ENCODE measurements at places on chromosomes 7 and 10.
A peak's percentile ranks its signal among the peaks of the same experiment; 100 is the strongest.

- no peak for DNase-seq
These were observed 127.7 kb downstream of the ATXN7L1 start for GRCh38 chr7:105748701-105749100.

GRCh38 chr10:71314028-71314693 lies 4.9 kb upstream of the SLC29A3 start:
- no peak for DNase-seq

DNA sequence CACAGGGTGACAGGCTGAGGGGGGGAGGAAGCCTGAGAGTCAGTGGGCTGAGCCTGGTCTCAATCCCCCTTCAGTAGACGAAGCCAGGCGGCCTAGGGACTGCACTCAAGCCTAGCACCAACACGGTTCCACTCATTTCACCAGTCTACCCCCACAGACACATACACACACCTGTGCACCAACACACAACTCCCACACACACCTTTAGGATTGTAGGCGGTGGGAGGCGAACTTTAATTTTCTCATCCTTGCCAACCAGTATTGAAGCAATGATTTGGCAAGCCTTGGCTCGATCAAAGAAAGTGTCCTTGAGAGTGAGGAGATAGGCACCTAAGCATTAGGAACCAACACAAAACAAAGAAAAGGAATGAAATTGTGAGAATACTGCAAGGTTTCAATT lies 19.7 kb downstream of the POLR3A start:
- DNase-seq: no peak

DNA sequence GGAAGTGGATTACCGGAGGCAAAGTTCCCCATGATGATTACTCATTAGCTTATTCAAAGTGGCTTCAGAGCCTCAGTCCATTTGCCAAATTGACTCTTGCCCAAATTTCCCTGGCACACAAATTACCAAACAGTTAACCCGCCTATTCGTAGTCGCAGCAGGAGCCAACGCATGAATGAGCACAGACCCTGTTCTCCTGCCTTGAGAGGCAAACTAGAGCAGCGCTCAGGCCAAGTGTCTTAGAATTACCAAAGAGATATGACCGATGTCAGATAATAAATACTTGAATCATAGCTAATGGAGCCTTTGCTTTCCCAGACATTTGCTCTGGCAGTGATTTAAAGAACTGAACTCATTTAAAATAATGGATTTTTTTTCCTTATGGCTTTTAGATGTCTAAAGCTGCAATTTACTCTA lies 64.9 kb downstream of the CTTNBP2 start:
- DNase-seq: no peak

- DNase-seq: peak; percentile 89
These were observed 95.7 kb upstream of the PALS2 start for GRCh38 chr7:24477398-24478136.

DNA sequence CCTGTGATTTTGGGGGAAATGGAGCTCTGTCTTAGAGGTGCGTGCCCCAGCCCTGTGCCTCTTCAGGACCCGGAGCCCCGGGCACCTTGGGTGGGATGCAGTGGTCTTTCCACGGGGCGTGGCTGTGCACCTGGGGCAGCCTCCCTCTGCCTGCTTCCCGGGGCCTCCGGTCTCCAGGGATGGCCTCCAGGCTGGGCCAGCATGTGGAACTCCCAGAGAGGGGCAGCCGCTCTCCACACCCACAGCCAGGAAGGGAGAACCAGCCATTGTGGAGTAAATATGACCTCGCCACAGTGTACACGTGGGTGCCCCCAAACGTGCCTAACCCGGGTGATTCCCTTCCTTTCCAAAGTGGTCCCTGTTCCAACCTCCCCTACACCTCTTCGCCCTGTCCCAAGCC lies 52.6 kb downstream of the JAKMIP3 start:
- DNase-seq: no peak

- DNase-seq: peak; percentile 2
These were observed at the start of gene TFPI2 for GRCh38 chr7:93890464-93891068. Gene TFPI2 (minus strand): TSS chr7:93890753. CDS start chr7:93890678, 75 bp downstream.

DNA sequence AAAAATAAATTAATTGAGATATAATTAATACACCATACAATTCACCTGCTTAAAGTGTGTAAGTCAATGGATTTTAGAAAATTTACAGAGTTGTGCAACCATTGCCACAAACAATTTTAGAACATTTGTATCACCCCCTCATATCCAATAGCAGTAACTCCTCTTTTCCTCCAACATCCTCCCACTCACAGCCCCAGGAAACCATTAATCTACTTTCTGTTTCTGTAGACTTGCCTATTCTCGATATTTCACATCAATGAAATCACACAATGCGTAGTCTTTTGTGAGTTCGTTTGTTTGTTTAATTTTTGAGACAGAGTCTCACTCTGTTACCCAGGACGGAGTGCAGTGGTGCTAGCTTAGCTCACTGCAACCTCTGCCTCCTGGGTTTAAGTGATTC lies 13.7 kb upstream of the HERC4 start:
- no peak for DNase-seq

GRCh38 chr7:151717415-151717814 lies 159.5 kb downstream of the PRKAG2 start:
- DNase-seq: no peak

DNA sequence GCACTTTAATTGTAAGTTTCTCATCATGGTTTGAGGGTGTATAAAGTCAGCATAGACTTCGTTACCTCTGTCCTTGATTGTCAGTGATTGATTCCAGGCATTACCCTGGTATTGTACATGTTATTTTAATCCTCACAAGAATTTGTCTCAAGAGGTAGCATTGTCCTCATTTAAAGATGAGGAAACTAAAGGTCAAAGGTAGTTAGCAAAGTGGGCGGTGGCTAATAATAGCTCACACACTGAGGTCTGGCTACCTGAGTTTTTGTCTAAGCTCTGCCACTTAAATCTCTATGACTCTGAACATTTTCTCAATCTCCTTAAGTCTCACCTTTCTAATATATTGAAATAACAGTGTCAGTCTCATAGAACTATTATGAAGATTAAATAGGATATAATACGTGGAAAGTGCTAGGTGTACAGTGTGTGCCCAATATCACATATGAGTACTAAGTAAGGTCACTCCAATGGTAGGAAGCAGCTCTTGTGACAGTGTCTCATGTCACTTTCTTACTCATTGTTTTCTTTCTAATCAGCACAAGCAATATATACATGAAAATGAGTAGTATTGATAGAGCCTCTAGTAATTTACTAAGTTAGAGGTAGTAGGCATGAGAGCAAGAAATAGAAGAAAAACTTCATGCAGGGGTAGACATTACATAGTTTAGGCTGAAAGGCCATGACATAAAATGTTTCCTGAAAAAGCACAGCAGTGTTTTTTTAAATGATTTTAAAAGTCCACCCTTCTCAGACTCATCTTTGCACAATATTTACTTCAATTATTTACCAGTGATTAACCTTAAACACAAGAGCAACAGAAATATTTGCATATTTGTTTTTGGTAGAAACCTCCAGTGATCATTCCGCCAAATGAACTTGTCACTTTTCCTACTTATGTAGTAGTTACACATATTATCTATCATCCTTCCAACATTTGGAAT lies 21.0 kb downstream of the AHR start:
- DNase-seq: no peak

- DNase-seq: no peak
These were observed 14.7 kb downstream of the AQP1 start for GRCh38 chr7:30926313-30926712.

- DNase-seq: no peak
These were observed 68.2 kb downstream of the ALOX5 start for GRCh38 chr10:45442251-45442650.

- peak; percentile 16 for DNase-seq
These were observed at the start of gene DIP2C for GRCh38 chr10:689452-690371. Gene DIP2C (minus strand): TSS chr10:689668. CDS start chr10:689578, 90 bp downstream.

DNA sequence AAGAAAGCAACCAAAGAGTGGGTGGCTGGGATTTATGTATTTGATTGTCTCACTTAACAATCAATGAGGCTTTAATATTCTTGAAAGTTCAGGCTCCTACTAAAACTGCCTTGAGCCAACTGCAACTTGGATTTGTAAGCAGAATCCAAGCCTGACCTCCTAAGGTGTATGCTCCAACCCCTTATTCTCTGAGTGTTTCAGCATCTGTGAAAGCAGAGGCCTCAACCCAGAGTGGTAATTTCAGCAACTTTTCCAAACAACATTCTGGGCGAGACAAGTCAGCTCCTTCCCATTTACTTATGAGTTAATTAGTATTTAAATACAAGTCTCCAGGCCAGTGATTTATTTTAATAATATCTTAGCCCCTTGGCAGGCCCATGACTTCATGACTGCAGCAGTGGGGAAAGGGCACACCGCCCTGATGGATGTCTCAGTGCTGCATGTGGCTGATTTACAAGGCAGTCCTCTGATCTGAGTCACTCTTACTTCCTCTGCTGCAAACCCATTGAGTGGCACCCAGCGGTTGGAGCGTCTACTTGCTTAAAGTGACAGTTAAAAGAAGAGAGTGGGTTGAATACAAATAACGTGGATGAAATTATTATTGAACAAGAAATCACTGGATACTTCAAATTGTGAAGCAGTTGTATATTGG lies 209.1 kb downstream of the TRIL start:
- no peak for DNase-seq

- DNase-seq: no peak
These were observed 22.7 kb upstream of the AASS start for GRCh38 chr7:122166740-122167139.

DNA sequence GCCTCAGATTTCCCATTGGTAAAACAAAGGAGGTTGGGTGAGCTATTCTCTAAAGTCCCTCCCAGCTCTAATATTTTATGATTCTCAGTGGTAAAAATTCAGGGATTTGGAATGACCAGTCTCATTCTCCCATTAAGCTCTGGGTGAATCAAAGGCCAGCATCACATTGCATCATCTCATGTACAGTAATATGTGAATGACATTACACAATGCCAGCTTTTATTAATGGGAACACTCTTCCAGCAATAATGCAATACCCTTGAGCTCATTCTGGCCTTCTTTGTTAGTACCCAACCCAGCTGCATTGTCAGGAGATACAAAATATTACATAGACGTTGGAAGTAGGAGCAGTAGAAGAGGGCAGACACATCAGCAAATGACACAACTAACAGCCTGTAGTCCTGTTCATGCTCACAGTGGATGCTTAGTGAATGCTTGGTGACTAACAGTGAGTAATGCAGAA lies 100.0 kb upstream of the EGR2 start:
- DNase-seq: no peak

DNA sequence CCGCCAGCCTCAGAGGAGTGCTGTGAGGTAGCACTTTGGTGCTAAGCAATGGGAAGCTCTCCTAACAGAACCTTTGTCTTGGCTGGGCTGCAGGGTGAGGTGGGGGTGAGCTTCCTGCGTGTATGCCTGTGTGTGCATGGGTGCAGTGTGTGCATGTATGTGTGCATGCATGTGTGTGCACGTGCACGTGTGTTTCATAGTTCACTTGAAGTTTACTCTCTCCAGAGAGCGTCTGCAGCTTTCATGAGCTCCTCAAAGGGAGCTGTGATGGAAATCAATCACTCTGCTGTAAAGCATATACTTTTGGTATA lies 4.9 kb upstream of the ZNF467 start:
- no peak for DNase-seq

DNA sequence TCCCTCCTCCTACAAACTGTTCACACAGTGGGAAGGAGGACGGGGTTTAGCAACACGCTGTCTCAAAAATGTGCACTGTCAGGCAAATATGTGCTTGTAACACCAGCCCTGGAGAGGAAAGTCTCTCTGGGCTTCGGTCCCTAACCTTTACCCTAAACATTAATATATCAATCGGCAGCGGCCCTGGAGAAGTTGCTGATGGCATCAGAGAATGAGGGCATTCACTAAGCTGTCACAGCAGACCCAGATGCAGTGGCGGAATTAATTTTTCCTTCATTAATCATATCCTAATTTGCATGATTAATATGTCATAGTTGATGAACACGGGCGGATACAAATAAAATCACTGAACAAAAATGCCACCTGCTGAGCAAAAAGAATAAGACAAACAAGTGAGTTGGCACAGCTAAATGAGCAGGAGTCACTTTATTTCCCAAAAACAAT lies 45.2 kb upstream of the INSIG1 start:
- DNase-seq: no peak

- no peak for DNase-seq
These were observed 26.9 kb downstream of the DNAJB9 start for GRCh38 chr7:108596560-108596959.

DNA sequence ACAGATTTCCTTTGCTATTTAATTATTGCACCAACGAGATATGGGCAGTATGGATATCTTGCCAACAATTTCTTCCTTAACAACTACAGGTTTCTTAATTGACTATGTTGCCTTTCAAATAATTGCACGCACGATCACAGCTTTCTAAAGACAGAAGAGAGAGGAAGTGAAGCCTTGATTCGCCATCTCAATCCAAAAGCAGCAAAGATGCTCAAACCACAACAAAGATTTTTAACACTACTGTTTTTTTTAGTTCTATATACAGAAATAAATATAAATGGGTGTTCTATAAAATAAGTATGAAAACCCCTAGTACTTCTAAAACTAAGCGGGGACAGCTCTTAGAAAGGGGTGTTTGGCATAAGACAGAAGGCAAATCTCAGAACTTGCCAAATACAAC lies 251.3 kb downstream of the SFMBT2 start:
- no peak for DNase-seq

GRCh38 chr7:28329661-28330363 lies 82.5 kb upstream of the CREB5 start:
- no peak for DNase-seq

DNA sequence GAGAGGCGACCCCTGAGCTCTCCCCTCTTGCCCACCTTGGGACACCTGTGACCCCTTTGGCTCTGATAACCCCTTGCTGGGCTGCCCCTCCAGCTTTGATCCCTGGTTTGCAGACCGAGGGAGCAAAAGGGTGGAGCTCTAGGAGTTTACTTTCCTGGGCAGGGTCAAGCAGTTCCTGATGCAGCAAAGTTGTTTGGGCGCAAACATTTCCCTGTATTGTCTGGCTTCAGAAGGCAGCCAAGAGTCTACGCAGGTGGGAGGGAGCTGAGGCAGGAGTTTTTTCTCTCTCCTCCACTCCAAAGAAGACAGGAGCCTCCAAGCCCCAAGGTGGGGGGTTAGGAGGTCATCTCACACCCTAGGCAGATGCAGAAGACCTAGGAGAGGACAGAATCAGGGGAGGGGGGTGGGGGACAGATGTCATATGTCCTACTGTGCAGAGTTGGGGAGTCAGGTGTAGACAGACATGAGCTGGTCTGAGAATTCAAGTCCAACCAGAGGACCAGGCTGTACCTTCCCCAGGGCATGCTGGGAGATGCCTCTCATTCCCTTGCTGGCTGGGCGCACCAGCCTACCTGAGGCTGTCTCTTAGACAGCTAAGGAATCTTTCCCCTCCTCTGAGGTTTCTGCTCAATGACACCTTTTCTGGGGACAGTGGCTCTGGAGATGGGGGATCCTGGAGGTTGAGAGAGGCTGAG lies 20.5 kb downstream of the TMEM270 start:
- no peak for DNase-seq

GRCh38 chr7:36969376-36969775 lies 245.1 kb upstream of the AOAH start:
- no peak for DNase-seq

DNA sequence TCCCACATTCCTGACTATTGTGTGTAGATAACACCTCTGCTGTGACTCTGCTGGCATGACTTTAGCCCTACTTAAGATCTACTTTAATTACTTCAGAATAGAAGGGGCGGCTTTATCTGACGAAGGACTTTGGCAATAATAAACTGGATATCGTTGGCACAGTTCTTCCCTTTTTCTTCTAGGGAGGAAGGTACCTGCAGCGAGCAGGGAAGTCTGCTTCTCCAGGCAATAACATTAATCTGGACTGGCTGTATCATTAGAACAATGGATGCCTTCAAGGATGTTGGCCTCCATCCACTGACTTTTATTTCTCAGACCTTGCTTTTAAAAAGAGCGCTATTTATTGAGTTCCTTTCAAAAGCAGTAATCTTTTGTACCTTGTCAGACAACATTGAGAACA lies 172.6 kb upstream of the THSD7A start:
- no peak for DNase-seq

- DNase-seq: no peak
These were observed 47.9 kb upstream of the STK17A start for GRCh38 chr7:43535031-43535451.
